Progenitor cell of endocrine pancreas (in vitro differentiated cells): ENCODE measurements at places on chromosomes 6 and 20.

GRCh38 chr6:42619963-42620362 is 56.1 kb downstream of the UBR2 start:
- H3K4me1 ChIP-seq: peaks cover 4% of the 10 kb centered on the region
- no peaks in the 10 kb centered on the region for H3K27me3 ChIP-seq
- no peak overlapping the region for H3K4me3 ChIP-seq
- DNase-seq: no peak
- peaks cover 27% of the 10 kb centered on the region for H3K36me3 ChIP-seq

DNA sequence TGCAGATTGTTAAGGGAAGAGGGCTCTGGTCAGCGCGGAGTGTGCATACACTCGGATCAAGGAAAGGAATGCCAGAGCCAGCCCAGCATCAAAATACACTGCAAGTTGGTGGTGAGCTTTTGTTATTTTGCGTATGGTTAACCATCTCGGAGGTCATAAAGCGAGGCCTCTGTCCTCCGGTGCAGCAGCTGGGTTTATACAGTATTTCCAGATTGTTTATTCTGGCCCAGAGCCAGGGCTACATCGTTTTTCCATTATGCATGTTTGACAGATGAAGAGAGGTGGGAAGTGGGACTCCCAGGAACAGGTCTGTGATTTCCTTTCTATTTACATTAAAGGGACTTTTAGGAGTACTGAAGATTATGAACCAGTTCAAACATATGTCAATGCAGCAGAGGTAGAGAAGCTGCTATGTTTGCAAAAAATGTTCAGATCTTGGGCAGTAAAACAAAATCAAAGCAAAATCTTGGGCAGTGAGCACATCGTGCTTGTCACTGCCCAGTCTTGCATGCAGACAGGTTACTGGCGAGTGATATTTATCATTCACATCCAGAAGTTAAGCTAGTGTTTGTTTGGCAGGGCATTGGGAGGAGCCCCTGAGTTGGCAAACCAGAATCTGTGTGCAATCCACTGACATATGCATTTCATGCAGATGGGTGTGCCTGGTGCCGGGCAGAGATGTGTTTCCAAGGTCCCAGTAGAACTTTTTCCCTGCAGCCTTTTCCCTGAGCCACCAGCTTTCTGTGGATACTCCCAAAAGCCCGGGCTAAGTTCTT is 256.3 kb upstream of the TAB2 start:
- H3K36me3 ChIP-seq: no peaks in the 10 kb centered on the region
- no peak overlapping the region for H3K27ac ChIP-seq
- no peak for DNase-seq
- H3K4me3 ChIP-seq: no peak overlapping the region
- peaks cover 12% of the 10 kb centered on the region for H3K27me3 ChIP-seq

DNA sequence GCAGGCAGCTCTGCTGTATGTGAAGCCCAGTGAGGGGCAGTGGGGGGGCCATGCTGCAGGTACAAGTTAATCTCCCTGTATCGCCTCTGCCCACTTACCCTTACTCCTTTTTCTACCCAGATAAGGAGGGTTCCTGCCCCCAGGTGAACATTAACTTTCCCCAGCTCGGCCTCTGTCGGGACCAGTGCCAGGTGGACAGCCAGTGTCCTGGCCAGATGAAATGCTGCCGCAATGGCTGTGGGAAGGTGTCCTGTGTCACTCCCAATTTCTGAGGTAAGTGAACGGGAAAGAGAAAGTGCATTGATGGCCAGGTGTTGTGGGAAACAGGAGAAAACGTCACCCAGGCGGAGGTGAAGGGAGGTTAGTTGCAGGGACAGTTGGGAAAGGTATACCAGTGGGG is 10.3 kb downstream of the WFDC2 start:
- no peak overlapping the region for H3K27ac ChIP-seq
- no peak overlapping the region for H3K4me3 ChIP-seq
- peaks cover 20% of the 10 kb centered on the region for H3K36me3 ChIP-seq
- peaks cover 15% of the 10 kb centered on the region for H3K4me1 ChIP-seq

DNA sequence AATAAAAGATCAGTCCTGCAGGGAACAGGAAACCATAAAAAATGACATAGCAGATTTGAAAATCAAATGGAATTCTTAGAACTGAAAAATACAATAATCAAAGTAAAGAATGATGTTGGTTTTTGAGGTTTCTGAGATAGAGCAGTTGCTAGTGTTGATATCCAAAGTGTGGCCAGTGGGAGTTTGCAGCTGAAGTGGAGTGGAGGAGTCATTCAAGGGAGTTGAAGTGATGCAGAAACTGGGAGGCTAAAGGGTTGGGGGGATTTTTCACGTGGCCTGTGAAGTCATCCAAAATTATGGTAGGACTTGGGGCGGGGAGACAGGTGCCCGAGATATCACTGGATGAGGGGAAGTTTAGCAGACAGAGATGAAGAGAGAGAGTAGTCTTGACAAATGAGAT is 123.6 kb downstream of the CDC5L start:
- no peak for DNase-seq
- H3K27ac ChIP-seq: no peak overlapping the region
- no peak overlapping the region for H3K4me3 ChIP-seq
- H3K4me1 ChIP-seq: no peaks in the 10 kb centered on the region

DNA sequence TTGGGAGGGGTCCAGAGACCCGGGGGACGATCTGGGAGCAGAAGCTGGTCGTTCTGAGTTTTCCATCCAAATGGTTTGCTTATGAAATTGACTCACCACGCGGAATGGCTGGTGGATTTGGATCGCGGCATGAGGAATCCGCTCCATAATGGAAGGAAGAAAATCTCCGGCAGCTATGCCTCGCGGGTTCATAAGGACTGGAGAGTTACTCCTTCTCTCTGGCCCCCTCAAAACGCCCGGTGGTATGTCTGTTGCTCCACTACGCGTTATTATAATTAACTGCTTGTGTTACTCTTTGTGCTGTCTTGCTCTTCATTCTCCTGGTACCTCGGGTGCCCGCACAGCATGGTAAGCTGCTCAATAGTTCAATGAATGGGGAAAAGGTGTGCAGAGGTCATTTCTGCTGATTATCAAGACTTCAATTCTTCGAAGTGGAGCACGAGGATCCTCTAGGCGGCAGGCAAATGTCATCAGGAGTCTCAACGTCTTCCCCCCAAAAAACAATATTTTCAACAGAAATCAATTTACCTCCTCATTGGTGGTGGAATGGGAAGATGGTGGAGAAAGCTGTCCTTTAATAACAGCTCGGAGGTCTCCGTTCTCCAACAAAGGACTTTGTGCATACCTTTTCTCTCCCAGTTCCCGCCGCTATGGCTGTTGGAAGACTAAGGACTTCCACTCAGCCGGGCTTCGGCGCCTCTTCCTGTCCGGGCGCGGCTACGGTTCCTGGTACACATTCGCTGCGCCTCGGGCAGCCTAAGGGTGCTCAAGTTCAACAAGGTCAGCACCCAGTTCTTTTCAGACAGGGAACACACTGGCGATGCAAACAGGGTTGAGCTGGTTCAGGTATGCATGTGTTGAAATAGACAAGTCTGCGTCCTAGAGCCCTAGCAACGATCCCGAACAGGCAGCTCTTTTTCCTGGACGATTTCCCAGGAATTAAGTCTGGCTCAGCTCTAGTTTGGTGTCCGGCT is 9.2 kb upstream of the PRSS16 start:
- DNase-seq: no peak
- no peaks in the 10 kb centered on the region for H3K36me3 ChIP-seq
- H3K4me1 ChIP-seq: peaks cover 8% of the 10 kb centered on the region
- peak overlapping the region; percentile 51 for H3K27ac ChIP-seq
- peaks cover 58% of the 10 kb centered on the region for H3K27me3 ChIP-seq
- H3K4me3 ChIP-seq: peak overlapping the region; percentile 46

GRCh38 chr6:68975816-68976215 is 340.7 kb downstream of the ADGRB3 start:
- no peak overlapping the region for H3K4me3 ChIP-seq
- no peaks in the 10 kb centered on the region for H3K27me3 ChIP-seq
- peaks cover 4% of the 10 kb centered on the region for H3K4me1 ChIP-seq
- no peaks in the 10 kb centered on the region for H3K36me3 ChIP-seq

GRCh38 chr6:112286010-112286409 is 31.6 kb upstream of the LAMA4 start:
- no peak overlapping the region for H3K4me3 ChIP-seq
- peaks cover 14% of the 10 kb centered on the region for H3K4me1 ChIP-seq
- H3K36me3 ChIP-seq: no peaks in the 10 kb centered on the region
- no peak for DNase-seq
- H3K27me3 ChIP-seq: no peaks in the 10 kb centered on the region
- H3K27ac ChIP-seq: no peak overlapping the region

DNA sequence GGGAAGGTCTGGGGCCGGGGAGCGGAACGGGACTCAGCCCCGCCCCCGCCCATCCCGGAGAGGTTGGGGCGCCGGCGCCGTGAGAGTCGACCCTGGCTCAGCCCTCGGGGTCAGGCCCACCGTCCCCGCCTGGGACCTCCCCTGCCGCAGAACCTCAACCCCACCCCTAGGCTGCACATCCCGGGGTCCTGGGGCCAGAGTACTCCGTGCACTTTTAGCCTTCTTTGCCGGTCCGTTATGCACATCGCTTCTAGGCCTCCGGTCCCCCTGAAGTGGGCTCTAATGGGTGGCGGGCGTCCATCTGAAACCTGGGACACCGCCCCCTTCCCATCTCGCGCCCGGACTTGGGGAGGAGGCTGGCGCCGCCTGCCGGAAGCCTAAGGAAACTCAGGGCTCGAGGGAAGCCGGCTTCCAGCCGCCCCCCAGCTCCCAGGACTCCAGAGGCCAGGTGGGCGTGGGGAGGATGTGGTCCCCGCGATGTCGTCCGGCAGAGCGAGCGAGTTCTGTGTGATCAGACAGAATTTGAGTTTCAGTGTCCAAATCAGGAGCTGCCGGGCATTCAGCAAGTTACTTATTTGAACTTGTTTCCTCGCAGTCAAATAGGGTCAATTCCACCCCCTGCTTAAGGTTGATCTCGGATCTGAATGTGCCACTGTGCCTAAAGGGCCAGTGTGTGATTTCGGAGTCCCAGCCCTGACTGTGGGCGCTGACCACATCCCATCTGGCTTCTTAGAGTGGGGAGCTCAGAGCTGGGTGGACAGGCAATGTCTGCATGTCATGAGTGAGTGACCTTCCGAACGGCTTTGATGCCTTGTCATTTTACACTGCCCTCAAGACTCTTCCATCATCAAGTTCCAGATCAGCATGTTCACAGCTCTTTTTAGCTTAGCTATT is 47.6 kb downstream of the CPXM1 start:
- H3K36me3 ChIP-seq: peaks cover 2% of the 10 kb centered on the region
- peaks cover 67% of the 10 kb centered on the region for H3K27me3 ChIP-seq
- DNase-seq: no peak
- no peak overlapping the region for H3K27ac ChIP-seq
- peaks cover 13% of the 10 kb centered on the region for H3K4me1 ChIP-seq
- peak overlapping the region; percentile 70 for H3K4me3 ChIP-seq

- H3K36me3 ChIP-seq: peaks cover 6% of the 10 kb centered on the region
- no peak for DNase-seq
- H3K27me3 ChIP-seq: no peaks in the 10 kb centered on the region
- no peak overlapping the region for H3K4me3 ChIP-seq
- no peak overlapping the region for H3K27ac ChIP-seq
- no peaks in the 10 kb centered on the region for H3K4me1 ChIP-seq
Measured at GRCh38 chr6:122722746-122723145, 56.8 kb upstream of the FABP7 start.

DNA sequence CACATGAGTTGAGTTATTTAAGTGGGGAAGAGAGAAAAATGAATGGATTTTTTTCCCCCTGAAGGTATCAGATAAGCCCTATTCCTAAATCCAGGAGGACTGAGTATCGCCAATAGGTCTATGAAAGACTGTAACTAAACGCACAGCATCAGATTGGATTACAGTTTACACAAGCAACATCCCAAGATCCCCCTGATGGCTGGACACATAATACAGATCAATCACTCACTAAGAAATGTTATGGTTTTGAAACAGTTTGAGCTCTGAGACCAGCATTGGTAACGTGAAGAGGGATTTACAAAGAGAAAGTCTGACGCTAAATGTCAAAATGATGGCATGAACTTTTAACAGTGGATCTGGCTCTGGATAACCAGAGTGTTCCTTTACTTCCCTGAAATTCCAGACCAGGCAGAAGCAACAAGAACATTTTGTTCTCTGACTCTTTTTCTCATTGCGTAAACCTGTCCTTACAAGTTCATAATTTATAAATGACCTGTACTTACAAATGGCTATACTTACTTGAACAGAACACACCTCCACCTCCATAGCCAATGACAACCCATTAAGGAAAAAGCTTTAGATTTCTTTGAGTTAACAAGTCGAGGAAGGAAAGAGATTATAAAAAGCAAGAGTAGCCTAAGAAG is 131.8 kb upstream of the BEND3 start:
- peak overlapping the region; percentile 23 for H3K27ac ChIP-seq
- DNase-seq: no peak
- H3K36me3 ChIP-seq: peaks cover 1% of the 10 kb centered on the region
- no peaks in the 10 kb centered on the region for H3K27me3 ChIP-seq
- H3K4me3 ChIP-seq: no peak overlapping the region
- peaks cover 1% of the 10 kb centered on the region for H3K4me1 ChIP-seq

GRCh38 chr6:13038315-13038714 is 290.0 kb downstream of the TBC1D7 start:
- peaks cover 10% of the 10 kb centered on the region for H3K4me1 ChIP-seq
- no peaks in the 10 kb centered on the region for H3K36me3 ChIP-seq
- no peaks in the 10 kb centered on the region for H3K27me3 ChIP-seq
- no peak for DNase-seq
- H3K4me3 ChIP-seq: no peak overlapping the region
- no peak overlapping the region for H3K27ac ChIP-seq

DNA sequence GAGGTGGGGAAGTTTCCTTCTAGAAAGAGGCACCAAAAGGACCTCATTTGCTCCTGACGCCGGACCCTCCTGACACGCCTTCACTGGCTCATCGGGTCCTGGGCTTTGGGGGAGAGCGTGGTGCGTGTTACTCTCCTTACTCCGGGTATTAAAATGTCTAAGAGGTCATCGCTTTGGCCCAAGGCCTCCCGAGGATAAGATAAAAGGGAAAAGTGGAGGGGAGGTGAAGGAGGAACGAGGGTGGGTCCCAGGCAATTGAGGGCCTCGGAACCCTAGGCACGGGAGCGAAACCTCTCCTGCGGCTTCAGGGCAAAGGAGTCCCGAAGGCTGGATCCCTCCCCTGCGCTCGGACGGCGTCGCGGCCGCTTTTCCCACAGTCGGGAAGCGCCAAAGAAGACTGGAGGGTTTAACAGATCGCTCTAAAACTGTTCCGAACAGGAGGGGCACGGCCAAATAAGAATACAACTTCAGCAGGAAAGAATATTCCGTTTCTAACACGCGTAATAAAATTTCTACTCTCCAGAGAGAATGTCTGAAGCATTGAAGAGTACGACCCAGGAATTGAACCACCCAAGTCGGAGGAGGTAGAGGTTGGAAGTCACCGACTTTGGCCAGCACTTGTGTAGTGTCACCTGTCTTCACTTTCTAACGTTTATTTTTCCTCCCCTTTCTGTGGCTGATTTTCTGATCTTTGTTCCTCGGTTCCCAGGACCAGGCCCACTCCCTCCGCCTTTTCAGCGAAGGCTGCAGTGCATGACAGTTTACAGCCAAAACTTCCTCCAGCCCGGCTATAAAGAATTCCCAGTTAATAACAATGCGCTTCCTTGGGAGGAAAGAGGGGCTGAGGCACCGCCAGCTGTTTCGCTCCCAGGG is 2.1 kb upstream of the TBXT start:
- peak overlapping the region; percentile 32 for H3K4me3 ChIP-seq
- no peaks in the 10 kb centered on the region for H3K36me3 ChIP-seq
- no peak overlapping the region for H3K27ac ChIP-seq
- peaks cover 31% of the 10 kb centered on the region for H3K27me3 ChIP-seq
